ENCODE measurements at places on chromosomes 2 and 18.

- no peak for DNase-seq
These were observed 60.1 kb downstream of the PIGN start for GRCh38 chr18:62126737-62127136.

DNA sequence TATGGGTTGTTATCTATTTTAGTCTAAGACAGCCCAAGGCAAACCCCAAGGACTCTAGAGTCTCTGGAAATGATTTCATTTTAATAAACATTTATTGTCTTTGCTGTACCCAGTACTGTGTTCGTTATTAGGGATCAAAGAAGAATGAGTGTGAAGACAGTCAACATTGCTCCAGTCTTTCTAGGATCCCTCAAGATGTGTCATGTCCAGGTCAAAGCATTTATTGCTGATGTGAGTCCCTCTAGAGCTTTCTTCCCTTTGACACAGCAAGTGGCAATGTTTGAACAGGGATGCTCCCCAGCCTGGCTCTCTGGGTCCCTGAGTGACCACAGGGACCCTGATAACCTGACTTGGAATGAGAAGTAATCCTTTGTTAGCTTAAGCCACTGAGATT lies 123.1 kb upstream of the STK17B start:
- no peak for DNase-seq

- peak; percentile 59 for DNase-seq
These were observed 130.9 kb upstream of the RAB12 start for GRCh38 chr18:8478166-8478967.

DNA sequence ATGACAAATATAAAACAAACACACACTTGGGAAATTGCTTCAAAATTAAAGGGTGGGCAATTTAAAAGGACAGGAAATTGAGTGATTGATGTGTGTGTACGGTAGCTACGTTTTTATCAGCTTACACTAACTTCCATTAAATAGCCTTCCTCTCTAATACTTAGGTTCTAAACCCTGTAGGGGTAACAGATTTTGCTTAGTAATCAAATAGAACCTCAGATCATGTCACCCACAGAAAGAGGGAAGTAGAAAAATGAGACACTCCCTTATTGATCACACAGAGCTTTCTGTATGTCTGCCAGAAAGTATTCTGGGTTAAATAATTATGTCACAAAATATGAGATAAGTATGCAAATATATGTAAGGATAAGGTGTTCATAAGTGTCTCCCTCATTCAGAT lies 93.3 kb downstream of the ICA1L start:
- DNase-seq = no peak

- no peak for DNase-seq
These were observed 25.1 kb downstream of the GDF7 start for GRCh38 chr2:20692081-20692480.

- no peak for DNase-seq
These were observed 8.4 kb upstream of the GPC1 start for GRCh38 chr2:240426845-240427721.

DNA sequence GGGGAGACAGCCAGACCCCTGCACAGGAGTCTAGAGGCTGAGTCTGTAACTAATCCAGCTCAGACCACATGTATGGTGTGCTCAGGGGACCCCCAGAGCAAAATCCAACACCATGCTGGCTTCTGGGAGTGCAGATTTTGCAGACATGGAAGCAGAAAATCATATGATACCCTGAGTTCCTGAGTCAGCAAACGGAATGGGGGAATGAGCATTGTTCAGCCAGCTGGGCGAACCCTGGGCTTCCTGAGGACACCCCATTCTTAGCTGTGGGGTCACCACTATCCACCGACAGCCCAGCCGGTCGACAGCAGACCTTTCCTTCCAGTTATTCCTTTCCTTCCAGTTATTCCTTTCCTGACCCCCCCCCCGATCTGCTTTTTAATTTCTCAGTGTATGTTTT lies 322.9 kb downstream of the GBX2 start:
- DNase-seq = no peak

DNA sequence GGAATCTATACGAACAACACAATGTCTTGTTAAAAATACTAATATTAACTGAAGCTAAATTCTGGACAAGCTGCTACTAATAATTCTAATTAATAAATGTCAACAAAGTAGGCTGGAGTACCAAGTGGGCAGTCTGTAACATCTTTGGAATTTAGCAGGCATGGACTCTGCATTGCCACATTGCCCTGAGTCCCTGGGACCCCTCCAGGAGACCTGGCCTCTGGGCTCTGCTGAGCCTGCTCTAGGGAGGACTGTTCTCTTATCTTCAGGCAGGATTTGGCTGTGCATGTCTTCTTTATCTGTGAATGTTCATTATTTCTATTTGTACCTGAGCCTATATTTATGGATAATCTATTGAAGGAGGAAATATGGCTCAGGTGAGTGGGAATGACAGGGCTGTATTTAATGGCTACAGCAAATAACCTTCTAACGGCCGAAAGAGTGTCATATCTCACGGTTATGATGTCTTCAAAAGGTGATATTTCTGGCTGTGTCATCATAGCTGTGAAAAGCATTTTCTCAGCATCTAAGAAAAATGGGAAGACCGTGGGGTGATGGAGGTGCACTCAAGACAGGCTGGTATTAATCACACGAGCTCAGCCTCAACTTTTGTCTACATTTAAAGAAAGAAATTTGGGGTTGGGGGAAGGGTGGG lies 28.6 kb upstream of the SETBP1 start:
- DNase-seq = no peak

- no peak for DNase-seq
These were observed 13.6 kb downstream of the CRIM1 start for GRCh38 chr2:36369163-36369562.

GRCh38 chr2:178397002-178397605 lies 53.9 kb downstream of the PRKRA start:
- DNase-seq = no peak

- no peak for DNase-seq
These were observed 267.6 kb upstream of the MGAT5 start for GRCh38 chr2:133986081-133986837.

- DNase-seq = no peak
These were observed 55.4 kb upstream of the THOC1 start for GRCh38 chr18:323253-323622.

GRCh38 chr2:128821010-128821409 lies 502.3 kb upstream of the HS6ST1 start:
- DNase-seq = no peak

DNA sequence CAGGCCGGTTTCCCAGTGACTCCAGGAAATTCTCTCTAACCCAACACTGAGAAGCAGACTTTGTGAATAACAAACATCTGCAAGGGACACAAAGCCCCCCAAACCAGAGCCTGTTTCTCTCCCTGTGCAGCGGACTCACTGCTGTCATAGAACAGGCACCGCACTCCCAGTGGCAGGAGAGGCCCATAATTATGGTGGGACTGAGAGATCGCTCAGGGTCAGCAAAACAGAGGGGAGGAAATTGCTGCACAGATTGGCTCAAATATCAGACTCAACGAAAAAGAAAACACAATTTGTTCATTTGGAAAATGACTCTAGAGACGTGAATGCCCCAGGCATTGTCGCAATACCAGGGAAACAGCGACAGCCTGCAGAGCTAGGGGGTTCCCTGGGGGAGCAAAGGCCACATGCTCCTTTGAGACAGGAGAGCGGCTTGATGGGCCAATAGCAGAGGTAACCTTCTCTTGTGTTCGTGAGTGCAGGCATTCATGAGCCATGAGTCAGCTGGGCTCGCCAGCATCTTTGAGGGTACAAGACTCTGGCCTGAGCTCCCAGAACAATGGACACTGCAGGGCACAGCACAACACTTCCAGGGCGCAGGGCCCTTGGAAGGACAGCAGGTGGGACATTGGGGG lies 143.3 kb upstream of the KLHL29 start:
- DNase-seq = no peak

DNA sequence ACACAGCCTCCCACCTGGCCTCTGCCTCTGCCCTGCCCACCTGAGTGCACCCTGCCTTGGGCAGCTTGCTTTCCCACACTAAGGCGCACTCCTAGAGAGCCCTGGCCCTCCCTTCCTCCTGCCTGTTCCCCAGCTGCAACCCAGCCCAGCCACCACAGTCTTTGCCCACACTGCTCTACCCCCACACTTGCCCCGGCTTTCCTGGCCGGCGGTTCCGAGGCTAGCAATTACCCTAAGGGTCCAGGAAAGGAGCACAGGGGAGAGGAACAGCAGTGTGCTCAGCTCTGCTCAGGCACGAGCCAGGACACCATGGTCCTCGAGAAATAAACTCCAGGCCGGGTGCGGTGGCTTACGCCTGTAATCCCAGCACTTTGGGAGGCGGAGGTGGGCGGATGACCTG lies 237.8 kb upstream of the RAB6C start:
- DNase-seq = no peak

- no peak for DNase-seq
These were observed 635.7 kb upstream of the NRXN1 start for GRCh38 chr2:51667679-51668078.

DNA sequence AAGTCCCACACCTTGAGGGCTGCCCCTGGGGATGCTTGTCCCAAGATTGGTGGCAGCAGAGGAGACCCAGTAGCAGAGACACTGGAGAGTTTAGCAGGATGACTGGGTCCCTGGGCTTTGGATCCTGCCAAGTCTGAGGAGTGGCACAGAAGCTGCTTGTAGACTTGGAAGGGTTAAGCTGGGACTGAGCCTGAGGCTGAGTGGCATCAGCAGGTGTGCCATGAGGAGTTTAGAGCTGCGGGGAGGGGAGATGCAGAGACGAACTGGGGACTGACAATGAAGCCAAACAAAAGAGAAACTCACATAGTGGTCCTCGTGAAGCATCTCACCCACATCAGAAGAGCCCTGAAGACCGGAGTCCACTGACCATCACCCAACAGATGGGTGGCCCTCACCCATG lies 329.7 kb upstream of the KLHL29 start:
- no peak for DNase-seq

- no peak for DNase-seq
These were observed 97.4 kb downstream of the EIPR1 start for GRCh38 chr2:3280197-3280596.

GRCh38 chr18:53639687-53640086 lies 584.8 kb downstream of the MBD2 start:
- no peak for DNase-seq

DNA sequence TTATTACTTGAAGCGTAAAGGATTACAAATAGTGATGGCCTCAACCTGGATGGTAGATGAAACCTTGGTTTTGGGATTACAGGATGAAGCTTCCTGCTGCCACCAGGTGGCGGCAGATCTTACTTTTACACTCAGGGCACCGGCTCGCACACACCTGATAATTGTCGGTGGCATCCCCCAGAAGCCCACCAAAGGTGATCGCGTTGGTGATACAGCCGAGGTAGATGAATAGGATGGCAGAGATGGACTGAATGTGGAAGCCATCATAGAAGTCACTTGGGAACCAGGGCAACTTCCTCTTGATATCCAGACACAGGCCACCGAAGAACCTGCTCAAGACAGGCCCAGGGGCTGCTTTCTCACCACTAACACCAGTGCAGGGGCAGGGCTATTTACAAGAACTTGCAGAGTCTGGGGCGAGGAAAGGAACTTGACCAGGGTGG lies 51.8 kb downstream of the MTHFD2 start:
- DNase-seq = peak; percentile 53

GRCh38 chr2:179253226-179253625 lies 11.4 kb downstream of the SESTD1 start:
- no peak for DNase-seq

GRCh38 chr2:182666674-182667314 lies 49.3 kb upstream of the DNAJC10 start:
- no peak for DNase-seq

DNA sequence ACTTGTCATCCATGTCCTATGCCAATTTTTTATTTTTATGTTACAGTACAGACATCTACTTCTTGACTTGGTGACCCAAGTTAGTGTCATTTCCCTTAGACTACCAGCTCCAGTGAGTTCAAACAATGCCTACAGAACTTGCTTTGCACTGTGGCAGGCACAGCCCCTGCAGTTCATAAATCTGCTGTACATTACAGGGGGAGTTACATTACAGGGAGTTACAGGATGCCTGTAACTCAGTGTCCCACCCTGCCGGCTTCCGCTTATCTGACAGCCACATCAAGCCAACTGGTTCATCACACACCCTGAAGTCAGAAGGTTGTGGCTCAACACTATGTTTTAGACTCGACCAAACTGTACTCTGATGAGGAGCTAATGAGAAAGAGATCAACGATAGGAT lies 7.8 kb upstream of the NPAS2 start:
- DNase-seq = no peak

- DNase-seq = no peak
These were observed 240.1 kb upstream of the HDAC4 start for GRCh38 chr2:239640676-239641578.

DNA sequence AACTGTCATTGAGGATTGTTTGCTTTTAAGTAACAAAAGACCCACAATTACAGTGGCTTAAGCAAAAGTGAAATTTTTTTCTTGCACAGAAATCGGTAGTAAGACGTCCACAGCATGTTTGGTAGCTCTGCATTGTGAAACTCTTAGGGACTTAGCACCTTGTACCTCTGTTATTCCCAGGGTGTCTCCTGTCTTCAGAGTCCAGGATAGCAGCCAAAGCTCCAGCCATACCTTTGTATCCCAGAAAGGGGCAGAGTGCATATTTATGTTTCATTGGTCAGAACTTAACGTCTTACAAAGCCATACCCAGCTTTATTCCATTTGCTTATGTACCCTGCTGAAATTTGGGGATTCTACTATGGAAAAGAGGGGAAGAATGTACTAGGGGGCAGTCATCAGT lies 32.8 kb downstream of the RMND5A start:
- DNase-seq = no peak

All from D721Med (cell line).